ENCODE measurements at places on chromosomes 13 and 19. TPM values are rescaled to one million over a fixed set of nuclear protein-coding genes. Genes with fewer than 3 reads are reported as not detected.

The SIAH3 gene
- 0.06 TPM for total RNA-seq

The MBD3L3 gene
- total RNA-seq, result not detected

The ZNF714 gene
- total RNA-seq, result 26.3 TPM

The GPC5 gene
- total RNA-seq, result 0.29 TPM

The TLE5 gene
- 436 TPM for total RNA-seq

The SDHAF1 gene
- 17.5 TPM for total RNA-seq

The ZNF329 gene
- total RNA-seq, result 3.8 TPM

The KISS1R gene
- total RNA-seq, result 53.1 TPM

The SULT2A1 gene
- not detected for total RNA-seq

The CGB5 gene
- not detected for total RNA-seq

The FAM124A gene
- total RNA-seq, result 1.2 TPM

The CEACAM16 gene
- not detected for total RNA-seq

The KRTDAP gene
- total RNA-seq, result not detected

The ZNF486 gene
- total RNA-seq, result 12.8 TPM

DNA sequence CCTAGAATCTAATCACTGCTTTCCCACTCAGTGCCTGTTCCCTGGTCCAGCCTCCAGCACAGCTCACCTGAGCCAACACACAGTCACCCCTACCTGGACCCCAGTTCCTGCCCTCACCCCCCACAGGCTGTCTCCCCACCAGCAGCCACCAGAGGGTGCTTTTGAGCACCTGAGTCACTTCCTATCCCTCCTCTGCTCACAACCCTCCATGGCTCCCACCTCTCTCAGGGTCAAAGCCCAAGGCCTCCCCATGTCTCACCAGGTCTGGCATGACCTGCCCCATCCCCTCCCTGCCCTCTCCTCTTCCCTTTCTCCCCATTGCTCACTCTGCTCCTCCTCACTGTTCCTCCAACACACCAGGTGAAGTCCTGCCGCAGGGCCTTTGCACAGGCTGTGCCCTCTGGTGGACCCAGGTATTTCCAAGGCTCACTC lies 7.1 kb upstream of the DPP9 start:
- ATAC-seq, result peak; percentile 90

GRCh38 chr19:17520865-17521264 lies 9.4 kb downstream of the PGLS start:
- no peak for ATAC-seq

- no peak for ATAC-seq
These were observed at the start of gene CLDN10 for GRCh38 chr13:95552539-95553441. CLDN10 (plus strand) TSS chr13:95552720; CDS start chr13:95552754, 34 bp downstream.

DNA sequence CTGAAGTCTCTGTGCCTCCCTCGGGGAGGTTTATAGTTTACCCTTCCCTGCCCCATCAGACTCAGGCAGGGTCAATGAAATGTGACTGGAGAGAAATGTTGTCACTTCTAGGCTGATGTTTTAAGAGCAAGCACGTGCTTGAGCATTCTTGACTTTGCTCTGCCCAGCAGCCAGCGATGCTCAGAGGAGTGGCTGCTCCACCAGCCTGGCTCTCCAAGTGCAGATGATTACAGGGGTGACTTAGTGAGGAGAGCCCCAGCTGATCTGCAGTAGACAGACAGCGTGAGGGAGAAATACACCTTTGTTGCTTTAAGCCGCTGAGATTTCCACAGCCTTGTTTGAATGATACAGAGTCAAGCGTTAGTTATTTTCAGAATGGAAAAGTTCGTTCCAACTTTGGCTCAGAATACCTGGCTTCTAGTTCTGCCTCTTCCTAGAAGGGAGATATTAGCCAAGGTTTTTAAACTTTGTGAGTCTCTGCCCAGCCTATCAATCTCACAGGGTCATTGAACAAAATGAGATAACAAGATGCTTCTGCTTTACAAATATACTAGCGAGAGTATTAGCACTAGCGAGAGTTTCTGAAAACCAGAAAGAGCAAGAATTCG lies 143.6 kb downstream of the OXGR1 start:
- no peak for ATAC-seq

DNA sequence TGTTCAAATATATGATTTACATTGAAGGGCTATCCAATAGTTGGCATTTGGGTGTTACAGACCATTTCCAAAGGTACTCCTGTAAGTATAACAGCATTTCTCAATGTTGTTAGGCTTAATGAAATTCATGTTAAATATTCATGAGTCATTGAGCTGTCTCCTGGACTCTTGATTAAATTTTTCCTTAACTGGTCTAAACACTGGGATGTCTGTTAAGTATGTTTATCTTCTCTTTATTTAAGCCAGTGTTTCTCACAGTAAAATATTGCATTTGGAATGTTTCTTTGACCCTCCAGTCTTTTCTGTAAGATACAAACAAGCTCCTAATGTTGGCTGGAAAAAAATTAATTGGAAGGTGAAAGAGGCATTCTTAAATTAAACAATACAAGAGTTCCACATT lies 402.5 kb upstream of the HTR2A start:
- ATAC-seq, result no peak

DNA sequence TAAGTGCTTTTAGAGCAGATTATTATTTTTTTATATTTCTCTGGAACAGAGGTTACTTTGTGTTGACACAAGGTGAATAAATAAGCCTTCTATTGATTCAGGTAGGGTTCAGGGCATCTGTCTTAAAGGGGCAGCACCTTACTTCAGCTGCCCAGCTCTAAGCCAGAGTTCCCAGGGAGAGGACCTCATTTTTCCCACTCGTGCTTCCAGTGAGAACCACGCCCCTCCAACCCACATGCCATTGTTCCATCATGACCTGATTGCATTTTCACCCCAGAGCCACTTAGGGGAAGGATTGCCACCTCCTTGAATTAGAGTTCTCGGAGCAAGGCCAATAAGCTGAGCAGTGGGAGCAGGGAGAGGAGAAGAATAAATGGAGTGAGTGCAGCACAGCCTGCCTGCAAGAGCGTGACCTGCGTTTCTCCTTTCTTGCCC lies 104.3 kb upstream of the FRY start:
- no peak for ATAC-seq

GRCh38 chr13:21670883-21671619 lies at the start of gene FGF9:
FGF9 (plus strand) TSS chr13:21671073; CDS start chr13:21671913, 840 bp downstream.
- ATAC-seq, result peak; percentile 88

DNA sequence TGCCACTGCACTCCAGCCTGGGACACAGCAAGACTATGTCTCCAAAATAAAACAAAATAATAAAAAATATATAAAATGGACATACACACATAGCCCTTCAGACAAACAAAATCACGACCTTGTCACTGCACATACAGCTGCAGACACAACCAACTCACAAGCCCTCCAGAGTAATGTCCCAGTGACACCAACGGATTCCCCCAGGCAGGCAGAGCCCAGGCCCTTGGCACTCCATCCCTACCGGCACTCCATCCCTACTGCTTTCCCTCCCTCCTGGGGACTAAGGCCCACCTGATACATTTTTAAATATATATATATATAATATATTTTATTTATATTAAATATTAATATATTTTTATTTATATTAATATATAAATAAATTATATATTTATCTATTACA lies 18.5 kb downstream of the ZNF101 start:
- ATAC-seq, result peak; percentile 72

DNA sequence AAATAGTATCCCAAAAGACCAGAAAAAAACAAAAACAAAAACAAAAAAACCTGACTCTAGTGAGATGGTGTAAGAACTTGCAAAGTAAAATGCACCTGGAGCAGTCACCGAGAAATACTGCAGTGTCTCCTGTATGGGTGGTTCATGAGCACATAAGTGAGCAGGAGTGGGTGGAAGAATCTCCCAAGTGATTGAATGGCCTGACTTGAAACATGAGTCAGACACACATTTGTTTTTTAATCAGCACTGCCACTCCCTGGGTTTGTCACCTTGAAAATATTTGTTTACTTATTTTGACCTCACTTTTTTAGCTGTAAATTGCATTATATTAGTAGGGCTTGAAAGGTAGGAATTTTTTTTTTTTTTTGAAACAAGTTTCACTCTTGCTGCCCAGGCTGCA lies 2.0 kb downstream of the ZNF431 start:
- ATAC-seq, result peak; percentile 25

DNA sequence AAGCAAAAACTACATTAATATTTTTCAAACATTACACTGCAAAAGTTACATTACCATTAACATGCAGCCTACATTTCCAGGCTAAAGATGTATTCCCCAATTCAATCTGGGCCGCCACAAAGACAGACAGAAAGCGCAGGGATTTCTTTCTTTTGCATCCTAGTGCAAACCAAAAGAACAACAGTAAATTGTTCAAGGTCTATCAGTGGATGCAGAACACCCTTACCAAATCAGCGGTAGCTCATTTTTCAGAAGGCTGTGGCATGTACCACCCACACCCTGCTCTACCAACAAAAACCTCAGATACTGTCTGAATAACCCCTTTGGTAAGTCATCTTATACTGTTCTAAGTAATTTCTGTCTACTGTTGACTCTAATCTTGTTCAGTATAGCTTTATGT lies 3.6 kb downstream of the TPT1 start:
- ATAC-seq, result peak; percentile 15

- ATAC-seq, result peak; percentile 46
These were observed 585 bp downstream of the MAP1S start for GRCh38 chr19:17719730-17720400.

DNA sequence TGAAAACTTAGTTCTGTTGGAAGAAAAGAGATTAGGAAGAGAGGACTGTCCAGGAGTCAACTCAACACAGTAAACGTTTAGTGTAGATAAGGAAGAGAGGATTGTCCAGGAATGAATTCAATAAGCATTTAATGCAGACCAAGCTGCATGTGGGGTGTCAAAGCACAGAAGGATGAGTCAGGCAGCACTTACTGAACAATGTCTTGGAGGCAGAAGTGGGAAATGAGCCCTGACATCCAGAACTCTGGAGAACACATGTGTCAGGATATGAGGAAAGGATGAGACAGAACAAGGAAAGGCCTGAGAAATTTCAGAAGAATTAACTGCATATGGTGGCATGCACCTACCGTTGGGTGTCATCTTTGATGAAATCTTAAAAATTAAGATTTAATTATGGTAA lies 429.2 kb upstream of the HTR2A start:
- no peak for ATAC-seq

DNA sequence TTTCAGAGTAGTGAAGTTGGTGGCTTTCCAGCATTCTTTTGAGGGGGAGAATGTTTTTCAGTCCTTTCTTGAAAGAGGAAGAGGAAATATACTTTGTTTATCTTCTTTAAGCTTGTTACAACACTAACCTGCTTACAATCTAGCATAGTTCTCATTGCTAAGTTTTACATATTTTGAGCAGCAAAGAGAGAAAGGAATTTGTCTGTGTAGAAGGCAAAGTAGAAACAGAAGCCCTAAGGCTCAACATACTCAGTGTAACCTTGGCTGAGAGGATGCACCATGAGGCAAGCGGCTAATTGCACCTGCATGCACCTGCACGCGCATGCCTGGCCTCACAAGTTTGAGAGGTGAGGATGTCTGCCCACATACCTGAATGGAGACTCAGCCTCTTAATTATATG lies 2.2 kb downstream of the FRY start:
- no peak for ATAC-seq

DNA sequence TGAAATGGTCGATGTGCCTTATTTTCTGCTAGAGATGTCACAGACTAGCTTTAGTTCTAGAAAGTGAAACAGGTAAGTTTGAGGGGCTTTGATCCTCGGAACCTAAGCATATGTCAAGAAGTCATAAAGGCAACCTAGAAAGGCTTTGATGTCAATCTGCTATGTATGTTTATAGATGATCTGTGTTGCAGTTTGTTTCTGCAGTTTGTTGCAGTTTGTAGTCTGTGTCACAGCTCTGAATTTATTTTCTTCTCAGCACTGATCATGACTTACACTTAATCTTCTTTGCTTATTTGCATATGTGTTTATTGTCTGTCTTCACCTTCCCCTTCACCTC lies 5.9 kb downstream of the LSM14A start:
- peak; percentile 30 for ATAC-seq

- peak; percentile 86 for ATAC-seq
These were observed 154.4 kb downstream of the GGACT start for GRCh38 chr13:100434010-100434763.

- ATAC-seq, result no peak
These were observed 31.0 kb upstream of the VWA8 start for GRCh38 chr13:41991936-41992335.

GRCh38 chr13:30665638-30666037 lies 47.9 kb downstream of the USPL1 start:
- ATAC-seq, result no peak

DNA sequence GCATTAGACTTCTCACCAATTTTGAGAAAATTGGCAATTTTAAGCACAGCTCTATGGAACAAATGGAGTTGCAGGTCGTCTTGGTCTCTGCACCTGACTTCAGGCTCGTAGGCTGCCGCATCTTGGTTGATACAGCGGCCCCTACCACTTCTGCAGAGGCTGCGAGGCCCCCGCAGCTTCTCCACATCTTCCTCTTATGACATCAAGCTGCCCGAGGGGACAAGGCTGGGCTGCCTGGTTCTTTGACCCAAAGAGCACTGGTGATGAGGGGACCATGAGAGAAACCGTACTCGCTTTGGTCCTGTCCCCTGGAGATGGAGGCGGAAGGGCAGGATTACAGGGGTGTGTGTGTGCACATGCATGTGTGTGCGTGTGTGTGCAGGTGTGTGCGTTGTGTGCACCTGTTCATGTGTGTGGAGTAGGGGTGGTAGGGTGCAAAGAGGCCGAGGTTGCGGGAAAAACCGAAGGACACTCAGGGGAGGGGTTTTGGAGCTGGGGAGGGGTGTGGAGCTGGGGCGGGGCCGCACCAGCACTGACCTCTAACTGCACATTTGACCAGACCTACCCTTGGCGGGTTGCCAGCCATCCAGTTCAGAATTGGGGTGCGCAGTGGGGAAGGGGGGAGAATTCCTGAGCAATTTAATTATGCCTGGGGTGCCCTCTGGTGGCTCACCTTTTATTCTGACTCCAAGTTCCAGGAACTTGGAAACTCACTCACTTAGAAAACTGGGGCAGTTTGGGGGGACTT lies 65.1 kb upstream of the ARHGEF7 start:
- no peak for ATAC-seq

- ATAC-seq, result no peak
These were observed 698 bp downstream of the BLOC1S3 start for GRCh38 chr19:45179072-45179891.

- no peak for ATAC-seq
These were observed 27.5 kb downstream of the DPRX start for GRCh38 chr19:53659292-53659691.

DNA sequence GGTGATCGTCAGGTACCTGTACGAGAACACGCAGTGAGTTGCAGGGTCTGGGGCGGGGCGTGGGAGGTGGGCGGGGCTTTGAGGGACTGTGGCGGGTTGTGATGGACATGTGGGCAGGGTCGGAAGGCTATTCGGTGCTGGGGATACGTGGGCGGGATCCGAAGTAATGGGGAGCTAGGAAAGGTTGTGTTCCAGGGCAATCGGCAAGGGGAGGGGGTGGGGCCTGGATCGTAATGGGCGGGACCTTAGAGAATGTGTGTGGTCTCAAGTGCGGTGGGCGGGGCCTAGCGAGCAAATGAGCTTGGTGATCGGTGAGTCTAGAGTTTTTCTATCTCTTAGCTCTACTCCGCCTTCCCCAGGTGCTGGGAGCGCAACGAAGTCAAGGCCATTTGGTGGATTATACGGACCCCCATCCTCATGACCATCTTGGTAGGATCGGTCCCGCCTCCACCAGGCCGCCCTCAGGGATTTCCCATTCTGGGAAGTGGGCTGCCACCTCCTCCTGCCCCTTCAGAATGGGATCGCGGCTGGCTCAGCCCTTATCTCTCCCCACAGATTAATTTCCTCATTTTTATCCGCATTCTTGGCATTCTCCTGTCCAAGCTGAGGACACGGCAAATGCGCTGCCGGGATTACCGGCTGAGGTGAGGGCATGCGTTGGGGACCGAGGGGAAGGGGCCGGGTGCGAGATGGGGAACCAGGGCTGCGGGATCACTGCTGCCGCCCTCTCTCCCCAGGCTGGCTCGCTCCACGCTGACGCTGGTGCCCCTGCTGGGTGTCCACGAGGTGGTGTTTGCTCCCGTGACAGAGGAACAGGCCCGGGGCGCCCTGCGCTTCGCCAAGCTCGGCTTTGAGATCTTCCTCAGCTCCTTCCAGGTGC lies 9.6 kb downstream of the GIPR start:
- peak; percentile 72 for ATAC-seq

All from activated T-helper 17 cell treated with anti-CD3 and anti-CD28 coated beads, Interleukin-2, amount 50 U/mL, for 72 hours (primary cell).